ENCODE measurements at places on chromosomes 5 and 9.
A peak's percentile ranks its signal among the peaks of the same experiment; 100 is the strongest.

- no peak for DNase-seq
Observed at GRCh38 chr5:72248410-72248981, 71.5 kb downstream of the MRPS27 start.

- peak; percentile 66 for DNase-seq
Observed at GRCh38 chr9:95570646-95571045, 53.9 kb upstream of the PTCH1 start.

GRCh38 chr9:24820196-24820595 lies 274.5 kb upstream of the IZUMO3 start:
- no peak for DNase-seq

DNA sequence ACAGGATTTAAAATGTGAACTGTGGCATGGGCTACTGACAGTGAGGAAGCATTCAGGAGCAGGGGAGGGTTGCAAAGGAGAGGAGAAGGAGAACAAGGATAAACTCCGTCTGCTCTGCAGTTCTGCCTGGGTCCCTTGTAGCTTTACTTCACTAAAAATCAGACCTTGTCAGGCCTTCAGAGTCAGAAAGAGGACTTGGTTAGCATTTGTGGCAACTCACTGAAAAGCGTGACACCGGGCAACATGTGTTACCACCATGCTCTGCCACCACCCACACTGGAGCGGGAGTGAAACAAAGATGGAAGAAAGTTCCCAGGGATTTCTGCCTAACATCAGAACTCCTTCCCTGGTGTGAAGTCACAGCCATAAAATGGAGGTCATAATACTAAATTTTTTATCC lies 19.3 kb downstream of the FYB1 start:
- no peak for DNase-seq

DNA sequence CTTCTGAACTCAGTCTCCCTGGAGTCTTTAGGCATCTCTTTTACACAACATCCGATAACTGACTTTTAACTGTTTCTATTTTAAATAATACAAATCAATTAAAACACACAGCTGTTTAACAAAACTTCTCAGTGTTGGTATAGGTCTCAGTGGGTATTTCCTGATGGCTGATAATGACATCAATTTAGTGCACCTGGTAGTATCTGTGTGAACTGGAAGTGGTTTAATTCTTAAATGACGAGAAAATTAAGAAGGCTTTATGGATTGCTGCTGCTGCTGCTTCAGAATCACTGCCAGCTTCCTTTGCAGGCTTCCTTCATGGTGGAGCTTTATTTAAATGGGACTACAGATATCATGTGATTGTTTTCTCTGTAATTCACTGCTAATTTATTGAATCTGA lies 92.3 kb downstream of the RPS23 start:
- no peak for DNase-seq

GRCh38 chr5:107378218-107378899 lies 292.4 kb downstream of the EFNA5 start:
- no peak for DNase-seq

- no peak for DNase-seq
Observed at GRCh38 chr9:112677040-112677439, 40.9 kb downstream of the INIP start.

DNA sequence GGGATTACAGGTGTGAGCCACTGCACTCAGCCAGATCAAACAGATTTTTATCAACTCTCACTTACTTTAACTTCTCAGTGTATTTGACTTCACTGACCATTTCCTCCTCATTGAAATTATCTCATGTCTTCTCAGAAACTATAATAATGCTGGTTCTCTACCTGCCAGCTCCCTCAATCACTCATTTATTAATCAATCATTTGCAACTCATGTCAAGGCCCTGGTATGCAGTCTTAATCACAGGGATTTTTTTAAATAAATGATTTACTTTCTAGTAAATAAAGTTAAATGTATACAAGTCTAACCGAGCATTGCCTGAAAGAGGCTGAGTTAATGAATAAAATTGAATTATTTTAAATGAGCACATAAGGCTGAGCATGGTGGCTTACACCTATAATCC lies 63.3 kb downstream of the PLPP1 start:
- DNase-seq, result no peak

- no peak for DNase-seq
Observed at GRCh38 chr5:76468635-76469425, 65.7 kb downstream of the IQGAP2 start.

DNA sequence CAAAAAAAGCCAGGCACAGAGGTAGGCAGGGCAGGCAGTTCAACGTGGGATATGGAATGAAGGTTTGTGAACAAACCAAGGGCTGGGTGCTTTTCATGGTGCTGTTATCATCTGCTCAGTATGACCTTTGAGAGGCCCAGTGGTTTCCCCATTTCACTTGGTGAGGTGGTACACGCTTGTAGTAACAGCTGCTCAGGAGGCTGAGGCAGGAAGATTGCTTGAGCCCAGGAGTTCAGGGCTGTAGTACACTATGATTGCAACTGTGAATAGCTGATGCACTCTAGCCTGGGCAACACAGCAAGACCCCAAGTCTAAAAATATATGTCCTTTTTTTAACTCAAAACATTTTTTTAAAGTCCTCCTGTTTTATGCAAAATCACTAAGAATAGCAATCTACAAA lies 174.8 kb downstream of the ENC1 start:
- no peak for DNase-seq

- DNase-seq, result no peak
Observed at GRCh38 chr9:115596746-115597080, 478.8 kb upstream of the TNC start.

DNA sequence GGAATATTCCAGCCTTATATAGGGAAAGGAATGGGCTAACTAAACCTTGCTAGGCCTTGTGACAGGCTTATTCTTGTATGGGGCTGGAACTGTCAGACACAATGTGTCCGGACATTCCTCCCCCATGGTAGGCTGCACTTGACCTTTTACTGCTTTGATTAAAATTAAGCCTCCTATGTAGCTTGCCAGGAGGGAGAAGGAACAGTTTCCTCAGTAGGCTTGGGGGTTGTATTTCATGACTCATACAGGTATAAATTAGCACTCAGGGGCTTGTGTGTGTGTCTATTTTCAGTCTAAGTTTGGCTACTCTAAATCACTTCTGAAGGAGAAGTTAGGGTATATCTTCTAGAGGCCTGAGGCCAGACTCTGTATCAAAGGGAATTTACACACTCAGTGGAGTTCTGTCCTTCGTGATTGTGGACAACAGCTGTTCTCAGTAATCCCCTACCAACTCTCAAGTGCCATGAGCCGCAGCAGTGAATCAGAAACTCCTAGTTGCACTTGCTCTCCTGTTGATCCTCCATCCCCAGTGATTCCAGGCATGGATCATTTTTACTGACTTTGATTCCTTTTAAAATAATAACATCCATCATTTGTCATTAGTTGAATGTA lies 16.4 kb downstream of the ADAMTS16 start:
- DNase-seq, result no peak

GRCh38 chr5:152290181-152290580 lies 114.9 kb downstream of the NMUR2 start:
- DNase-seq, result no peak

GRCh38 chr5:121795511-121795910 lies 56.2 kb upstream of the FTMT start:
- peak; percentile 57 for DNase-seq

- peak; percentile 65 for DNase-seq
Observed at GRCh38 chr5:177087398-177088005, 787 bp downstream of the FGFR4 start.

- DNase-seq, result no peak
Observed at GRCh38 chr5:58127255-58128220, 332.3 kb downstream of the PLK2 start.

DNA sequence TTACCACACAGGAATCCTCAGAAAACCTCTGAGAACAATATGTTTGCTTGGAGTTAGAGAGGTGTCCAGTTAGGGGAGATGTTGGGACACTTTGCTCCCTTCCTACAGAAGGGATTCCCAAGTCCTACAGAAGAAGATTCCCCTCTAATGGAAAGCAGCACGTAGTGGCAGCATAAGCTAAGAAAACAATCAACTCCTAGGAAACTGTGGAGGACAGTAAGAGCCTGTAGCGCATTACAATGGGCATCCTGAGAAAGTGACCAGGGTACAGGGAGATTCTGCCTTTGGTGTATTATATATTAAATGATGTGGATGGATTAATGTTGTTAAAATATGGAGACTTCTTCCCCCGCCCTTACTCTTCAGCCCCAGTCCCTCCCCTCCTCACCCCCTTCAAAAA lies 13.9 kb upstream of the RIC1 start:
- DNase-seq, result no peak

DNA sequence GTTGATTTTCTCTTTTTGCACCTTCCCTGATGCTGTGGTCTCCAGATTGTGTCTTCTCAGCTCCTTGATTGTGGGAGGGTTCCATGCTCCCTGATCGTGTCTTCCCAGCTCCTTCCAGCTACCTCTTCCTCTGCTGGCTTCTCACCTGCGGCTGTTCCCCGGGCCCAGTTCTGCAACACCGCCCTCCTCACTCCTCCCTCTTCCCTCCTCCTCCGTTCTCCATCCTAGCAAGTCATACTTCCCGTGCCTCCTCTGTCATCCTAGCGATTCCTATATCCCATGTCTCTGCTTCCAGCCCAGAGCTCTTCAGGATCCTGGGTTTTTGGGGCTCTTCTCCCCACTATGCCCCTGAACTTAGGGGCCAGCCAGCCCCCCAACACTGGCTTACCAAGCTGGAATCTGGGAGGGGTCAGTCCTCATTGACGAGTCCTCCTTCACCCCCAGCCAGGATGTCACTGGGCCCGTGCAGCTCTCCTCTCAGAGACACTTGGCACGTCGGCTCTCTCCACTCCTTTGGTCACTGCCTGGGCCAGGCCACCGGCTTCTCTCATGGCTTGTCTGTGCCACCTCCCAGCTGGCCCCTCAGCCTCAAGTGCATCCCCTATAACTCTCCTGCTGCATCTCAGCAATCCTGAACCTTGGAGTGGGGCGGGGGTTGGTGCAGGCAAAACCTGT lies 255.4 kb upstream of the MVB12B start:
- DNase-seq, result peak; percentile 47

DNA sequence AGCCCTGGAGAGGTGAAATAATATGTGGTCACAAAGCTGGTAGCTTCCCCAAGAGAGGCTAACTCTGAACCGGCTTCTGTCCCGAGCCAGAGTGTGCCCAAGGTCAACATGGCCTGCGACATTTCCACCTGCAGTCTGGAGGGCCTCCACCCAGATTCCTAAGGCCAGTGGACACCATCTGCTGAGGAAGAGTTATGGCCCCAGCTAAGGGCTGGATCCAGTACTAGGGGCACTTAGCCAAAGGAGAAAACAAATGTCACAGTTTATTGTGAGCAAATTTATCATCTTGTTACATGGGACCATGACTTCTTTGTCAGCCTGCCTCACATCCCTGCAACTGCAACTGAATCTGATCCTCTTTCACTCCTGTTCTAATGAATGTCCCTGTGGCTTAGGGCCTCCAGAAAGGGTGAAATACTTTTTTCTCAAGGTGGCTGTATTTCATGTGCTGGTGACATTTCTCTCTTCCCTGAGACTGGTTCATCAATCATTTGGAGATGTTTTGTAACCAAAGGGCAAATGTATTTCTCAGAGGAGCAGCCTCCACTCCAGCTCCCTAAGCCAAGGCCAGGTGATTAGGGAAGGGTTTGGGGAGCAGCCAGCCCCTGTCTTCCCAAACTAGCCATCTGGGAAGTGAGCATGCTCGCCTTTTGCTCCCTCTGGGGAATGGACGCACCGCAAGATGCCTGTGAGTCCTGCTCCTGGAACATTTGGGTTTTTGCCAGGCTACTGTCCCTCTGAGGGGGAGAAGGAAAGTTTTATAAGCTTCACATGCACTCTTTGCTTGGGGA lies 148.3 kb downstream of the CMYA5 start:
- peak; percentile 27 for DNase-seq

- no peak for DNase-seq
Observed at GRCh38 chr5:103315455-103315854, 56.9 kb downstream of the MACIR start.

DNA sequence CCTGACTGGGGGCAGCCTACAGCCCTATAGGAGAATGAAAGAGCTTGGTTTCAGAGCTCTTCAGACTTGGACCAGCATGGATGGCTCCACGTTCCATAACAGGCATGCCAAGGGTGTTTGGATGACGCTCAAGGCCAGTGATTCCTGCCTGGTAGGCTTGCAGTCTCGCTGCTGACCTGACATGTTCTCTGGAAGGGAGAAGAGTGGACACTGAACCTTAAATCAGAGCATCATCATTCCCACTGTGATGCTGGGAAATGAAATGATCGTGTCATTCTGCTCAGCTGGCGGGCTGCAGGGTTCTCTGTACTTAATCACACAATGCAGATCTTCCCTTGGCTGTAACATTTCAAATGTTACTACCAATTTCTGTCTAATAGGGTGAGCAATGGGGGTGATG lies 57.0 kb downstream of the CFAP90 start:
- no peak for DNase-seq

GRCh38 chr9:120001536-120001935 lies 578.4 kb downstream of the CDK5RAP2 start:
- no peak for DNase-seq

- no peak for DNase-seq
Observed at GRCh38 chr9:99748676-99749075, 73.0 kb upstream of the NR4A3 start.

GRCh38 chr5:9456435-9457042 lies 89.3 kb downstream of the SEMA5A start:
- DNase-seq, result no peak

DNA sequence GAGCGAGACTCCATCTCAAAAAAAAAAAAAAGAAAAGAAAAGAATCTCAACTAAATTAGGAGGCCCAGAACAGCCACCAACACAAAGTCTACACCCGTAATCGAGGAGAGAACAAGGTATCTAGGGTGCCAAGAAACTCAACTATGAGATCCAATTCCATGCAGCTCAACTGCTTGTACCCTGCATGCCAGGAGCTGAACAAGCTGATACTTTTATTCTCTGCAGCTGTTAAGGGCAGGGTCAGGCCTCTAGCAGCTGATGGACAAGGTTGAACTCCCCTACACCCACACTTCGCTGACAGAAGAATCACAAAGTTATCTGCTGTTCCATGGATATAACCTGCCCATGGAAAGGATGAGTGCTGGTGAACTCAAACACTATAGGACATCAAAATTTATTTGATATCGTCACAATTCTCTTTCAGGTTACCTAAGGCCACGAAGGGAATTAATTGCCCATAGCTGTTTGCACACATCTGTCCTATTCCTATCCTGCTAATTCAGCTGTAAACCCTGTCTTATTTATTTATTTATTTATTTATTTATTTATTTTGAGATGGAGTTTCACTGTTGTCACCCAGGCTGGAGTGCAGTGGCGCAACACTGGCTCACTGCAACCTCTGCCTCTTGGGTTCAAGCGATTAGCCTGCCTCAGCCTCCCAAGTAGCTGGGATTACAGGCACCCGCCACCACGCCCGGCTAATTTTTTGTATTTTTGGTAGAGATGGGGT lies 20.7 kb downstream of the UBAP2 start:
- no peak for DNase-seq

DNA sequence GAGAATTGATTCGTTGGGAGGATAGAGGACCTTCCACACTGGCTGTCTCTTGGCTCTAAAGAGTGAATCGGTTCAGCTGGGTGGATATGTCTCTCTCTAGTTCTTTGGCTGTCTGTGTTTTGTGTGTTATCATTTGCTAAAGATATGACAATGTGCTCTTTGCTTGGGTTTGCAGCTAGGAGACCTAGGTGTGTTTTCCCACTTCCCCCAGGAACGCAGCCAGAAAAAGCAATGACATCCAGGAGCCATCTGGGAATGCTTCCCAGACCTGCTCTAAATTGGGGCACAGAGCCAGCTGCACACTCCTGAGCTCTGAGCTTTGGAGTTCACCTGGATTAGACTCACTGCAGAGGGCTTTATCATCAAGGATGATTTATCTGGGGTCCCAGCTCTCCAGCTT lies 12.8 kb upstream of the PDZD2 start:
- no peak for DNase-seq

- DNase-seq, result no peak
Observed at GRCh38 chr5:175678074-175678473, 20.2 kb downstream of the HRH2 start.

- peak; percentile 64 for DNase-seq
Observed at GRCh38 chr5:123810253-123810652, 298.3 kb downstream of the CSNK1G3 start.
